ENCODE measurements at places on chromosomes 16 and 17.

DNA sequence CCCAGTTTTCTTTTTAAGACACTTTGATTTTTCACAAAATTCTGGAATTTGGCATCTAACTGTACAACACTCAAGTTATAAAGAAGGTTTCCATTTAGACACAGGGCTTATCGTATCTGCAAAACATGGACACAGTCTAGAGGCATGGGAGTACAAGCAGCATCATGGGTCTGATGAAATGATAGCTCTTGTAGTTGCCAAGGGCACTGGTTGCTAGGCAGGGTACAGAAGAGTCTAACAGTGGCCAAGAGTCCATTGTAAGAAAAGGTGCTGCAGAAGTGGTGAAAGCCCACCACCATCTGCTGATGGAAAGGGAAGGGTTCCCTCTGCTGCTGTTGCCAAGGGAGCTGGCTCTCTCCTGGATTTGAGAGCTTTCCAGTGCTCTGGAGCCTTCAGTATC is 20.8 kb downstream of the MYOCD start:
- no peak for DNase-seq

DNA sequence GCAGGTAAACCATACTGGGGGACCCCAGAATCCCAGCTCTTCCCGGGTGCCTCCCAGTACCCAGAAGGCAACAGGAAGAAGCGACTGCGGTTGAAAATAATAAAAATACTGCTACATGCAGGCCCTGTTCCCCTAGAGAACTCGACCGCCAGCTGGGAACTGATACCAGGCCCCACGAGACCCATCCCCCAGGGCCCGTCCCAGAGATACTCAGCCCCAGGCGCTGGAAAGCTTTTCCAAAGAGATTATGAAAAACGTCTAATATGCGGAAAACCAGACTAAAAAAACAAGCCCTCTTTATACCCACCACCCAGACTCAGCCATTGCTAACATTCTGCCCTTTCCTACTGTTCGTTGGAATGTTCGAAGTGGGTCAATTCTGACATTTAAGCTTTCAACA is 12.9 kb upstream of the MEAK7 start:
- no peak for DNase-seq

DNA sequence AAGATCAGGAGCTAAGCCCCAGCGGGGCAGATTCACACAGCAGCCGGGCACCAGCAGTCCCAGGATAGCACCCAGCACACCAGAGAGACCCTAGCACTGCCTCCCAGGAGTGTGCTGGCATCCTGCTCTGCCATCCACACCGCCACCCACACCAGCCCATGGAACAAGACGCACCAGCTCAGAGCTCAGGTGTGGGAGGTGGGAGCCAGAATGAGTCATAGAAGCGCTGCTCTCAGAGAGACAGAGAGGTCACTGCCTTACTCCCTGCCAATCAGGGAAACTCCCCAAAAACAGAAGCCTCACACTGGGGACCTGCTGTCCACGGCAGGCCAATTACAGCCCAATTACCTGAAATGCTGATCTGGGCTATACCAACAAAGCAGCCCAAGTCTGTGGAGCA is 64.9 kb downstream of the CDYL2 start:
- DNase-seq = no peak

GRCh38 chr17:28944862-28945741 is 6.2 kb downstream of the PHF12 start:
- no peak for DNase-seq

DNA sequence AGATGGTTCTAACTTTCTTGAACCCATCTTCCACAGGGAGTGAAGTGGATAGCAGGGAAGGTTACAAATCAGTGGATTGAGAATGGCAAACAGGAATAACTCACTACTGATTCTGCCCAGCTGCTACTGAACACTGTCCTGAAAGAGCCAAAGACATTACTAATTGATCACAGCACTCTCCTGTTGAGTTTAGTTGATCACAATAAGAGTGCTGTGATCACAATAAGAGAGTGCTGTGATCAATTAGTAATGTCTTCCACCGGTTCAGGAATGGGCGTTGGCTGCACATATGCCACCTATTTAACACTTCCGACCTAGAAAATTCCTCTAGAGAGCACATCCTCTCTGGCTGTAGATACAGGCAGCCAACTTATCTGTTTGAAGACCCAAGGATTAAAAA is 11.4 kb downstream of the CFAP97D1 start:
- DNase-seq = no peak

DNA sequence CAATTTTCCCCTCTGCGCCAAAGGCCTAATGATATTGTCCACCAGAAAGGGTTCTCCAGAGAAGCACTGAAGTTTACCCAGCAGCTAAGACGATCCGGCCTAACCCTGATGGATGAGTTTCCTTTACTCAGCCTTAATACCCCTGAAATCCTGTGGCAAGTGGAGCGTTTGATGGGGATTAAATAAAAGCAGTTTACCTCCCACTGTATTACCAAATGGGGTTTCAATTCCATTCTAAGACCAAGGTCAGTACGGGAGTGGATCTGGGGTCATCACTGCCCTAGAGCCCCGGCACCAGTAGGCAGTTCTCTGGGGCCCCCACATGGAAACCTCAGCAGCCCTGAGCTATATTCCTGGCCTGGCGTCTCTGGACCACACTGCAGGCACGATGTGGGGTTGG is 97.1 kb upstream of the NOL11 start:
- DNase-seq = no peak

DNA sequence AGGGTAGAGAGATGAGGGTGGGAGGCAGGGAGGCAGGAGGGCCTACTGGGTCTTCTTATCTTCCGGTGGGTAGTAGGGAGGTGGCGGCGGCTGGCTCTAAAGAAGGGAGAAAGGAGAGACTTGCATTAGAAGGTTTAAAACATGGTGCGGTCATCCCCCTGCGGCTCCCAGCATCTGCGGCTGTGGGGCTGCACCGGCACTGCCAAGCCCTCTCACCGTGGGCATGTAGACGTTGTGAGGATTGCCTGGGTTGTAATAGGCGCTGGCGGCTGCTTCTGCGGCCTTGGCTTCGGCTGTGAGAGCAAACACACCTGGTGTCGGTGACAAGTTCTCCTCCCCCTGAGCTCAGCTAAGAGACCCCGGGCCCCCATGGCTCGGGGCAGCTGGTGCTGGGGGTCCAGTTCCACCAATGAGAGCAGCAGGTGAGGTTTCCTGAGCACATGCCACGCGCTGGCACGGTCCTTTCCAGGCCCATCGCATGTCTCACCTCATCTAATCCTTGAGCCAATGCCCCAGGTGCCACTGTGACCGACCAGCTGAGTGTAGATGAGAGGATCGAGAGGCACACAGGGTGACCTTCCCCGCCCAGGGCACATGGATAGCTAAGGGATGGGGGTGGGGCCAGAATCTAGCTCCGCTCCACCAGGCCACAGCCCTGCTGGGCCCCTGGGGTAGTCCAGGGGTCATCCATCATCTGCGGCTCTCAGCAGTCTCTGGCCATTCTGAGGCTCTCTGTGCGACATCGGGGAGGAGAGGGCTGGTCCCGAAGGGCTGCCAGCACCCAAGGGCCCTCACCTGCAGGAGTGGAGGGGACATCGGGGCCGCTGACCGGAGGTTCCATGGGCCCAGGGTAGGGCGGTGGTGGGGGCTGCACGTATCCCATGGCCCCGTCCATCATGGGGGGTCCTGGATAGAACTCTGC is 2.7 kb upstream of the UNC13D start:
- DNase-seq = no peak

DNA sequence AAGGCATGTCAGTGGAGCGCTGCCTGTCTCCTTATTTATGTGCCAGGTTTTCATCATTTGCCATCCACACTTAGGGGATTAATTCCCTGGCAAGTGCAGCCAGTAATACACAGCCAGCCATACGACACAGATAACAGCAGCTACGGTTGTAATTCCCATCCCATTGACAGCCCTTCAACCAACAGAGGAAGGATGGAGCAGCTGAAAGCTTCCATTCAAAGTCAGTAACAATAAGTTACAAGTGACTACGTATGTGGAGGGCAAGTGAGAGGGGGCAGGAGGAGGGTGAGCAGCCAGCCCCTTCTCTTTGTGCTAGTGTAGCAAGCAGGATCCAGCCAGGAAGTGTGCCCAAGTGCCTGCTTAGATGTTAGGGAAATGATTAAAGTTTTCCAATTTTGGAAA is 53.8 kb upstream of the LYRM9 start:
- DNase-seq = no peak

DNA sequence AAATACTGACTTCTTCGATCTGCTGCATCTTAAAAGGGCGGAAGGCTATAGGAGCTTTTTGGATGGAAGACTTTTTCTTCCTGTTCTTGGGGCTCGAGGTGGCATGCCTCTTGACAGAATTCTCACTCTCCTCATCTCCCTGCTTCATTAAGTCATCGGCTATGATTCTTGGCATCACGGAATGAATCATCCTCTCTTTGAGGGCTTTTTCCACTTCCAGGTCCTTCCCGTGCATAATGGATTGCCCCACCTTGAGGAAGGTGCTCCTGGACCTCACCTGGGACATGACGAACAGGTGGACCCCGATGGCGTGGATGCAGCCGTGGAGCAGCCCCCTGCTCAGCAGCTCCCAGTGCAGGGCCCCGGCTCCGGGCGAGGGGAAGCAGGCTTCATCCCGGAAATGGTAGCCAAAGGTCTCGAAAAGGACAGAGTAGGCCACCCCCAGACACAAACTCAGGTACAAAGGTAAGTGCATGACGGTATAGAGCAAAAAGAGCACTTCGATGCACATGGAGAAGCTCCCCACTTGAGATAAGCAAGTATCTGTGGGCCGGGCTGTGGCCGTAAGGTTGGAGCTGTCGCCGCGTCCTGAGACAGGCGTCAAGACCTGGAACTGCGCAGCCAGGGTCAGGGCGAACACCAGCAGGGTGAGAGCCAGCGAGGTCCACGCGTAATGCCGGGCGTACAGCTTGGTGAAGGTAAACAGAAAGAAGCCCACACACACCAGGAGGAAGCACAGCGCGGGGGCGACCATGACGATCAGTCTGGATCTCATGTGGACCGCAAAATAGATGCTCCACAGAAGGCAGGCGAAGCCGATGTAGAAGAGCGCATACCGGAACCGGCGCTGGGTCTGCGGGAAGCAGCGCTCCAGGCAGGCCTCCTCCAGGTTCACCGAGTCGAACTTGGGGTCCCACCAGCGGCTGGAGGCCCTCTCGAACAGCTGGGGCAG is 1.7 kb downstream of the ADCY9 start:
- no peak for DNase-seq

DNA sequence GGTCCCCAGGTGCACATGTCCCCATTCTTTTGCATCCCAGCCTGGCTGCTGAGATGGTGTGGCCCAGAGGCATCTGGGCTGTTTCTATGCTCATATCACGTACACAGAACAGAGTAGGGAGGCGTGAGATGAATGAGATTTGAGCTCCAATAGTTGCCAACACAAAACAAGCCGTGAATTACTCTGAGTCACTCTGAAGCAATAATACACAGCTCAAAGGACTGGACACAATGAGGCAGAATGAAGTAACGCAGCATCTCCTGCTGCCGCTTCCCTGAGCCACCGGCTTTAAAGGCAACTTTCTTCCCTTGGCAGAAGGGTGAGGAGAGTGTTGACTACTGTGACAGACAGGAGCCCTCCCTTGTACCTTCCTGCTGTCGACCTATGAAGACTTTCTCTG is 33.9 kb upstream of the CLEC18B start:
- DNase-seq = no peak

DNA sequence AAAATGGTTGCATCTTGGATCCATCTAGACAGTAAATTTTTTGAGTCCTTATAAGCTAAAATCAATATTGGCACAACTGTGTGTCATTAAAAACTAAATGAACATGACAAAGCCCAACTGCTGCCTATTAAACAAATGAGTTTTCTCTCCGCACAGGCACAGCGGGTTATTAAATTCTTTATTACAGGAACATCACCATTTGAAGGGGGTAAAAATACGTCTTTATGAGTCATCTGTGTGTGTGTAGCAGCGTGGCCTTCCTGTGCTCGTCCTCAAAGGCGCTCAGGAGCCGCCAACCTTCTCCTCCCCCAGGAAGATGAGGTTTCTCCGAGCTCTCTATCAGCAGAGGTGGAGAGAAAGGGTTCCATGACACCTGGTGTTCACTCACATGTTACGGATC is 62.6 kb upstream of the SDK2 start:
- DNase-seq = no peak

- no peak for DNase-seq
Measured at GRCh38 chr16:88638323-88639230, at the start of gene IL17C. TSS of gene IL17C (plus strand) at chr16:88638572. CDS start at chr16:88638642, 70 bp downstream.

- DNase-seq = no peak
Measured at GRCh38 chr17:77061669-77062068, 79.1 kb upstream of the SEC14L1 start.

GRCh38 chr16:21643785-21644184 is 8.6 kb downstream of the IGSF6 start:
- DNase-seq = no peak

DNA sequence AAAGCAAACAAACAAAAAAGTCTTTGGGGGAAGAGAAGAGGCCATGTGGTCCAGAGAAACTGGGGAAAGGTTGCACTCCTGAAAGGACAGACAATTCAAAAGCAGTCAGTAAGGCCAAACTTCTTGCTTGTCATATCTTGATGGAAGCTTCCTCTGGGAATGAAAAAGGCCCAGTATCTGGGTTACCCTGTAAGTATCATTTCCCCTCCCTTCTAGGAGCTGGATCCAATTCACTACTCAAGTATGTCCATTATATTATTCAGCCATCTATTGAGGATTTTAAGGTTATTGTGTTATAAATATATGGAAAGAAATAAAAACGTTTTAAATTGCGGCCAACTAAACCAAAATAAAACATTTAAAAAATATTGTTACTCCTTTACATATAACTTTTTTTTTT is 26.0 kb upstream of the MON1B start:
- DNase-seq = no peak

GRCh38 chr16:9058211-9058610 is 33.2 kb upstream of the HAPSTR1 start:
- DNase-seq = no peak

DNA sequence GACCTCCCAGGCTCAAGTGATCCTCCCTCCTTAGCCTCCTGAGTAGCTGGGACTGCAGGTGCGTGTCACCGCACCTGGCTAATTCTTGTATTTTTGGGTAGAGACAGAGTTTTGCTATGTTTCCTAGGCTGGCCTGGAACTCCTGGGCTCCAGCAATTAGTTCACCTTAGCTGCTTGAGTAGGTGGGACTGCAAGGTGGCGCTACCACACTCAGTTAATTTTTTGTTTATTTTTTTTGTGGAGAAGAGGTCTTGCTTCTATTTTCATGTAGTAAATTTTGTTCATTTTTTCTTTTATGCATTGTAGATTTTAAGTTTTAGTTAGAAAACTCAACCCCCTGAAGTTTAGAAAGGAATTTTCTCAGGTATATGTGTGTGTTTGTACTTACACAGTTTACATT is 21.7 kb downstream of the RNF135 start:
- DNase-seq = no peak

DNA sequence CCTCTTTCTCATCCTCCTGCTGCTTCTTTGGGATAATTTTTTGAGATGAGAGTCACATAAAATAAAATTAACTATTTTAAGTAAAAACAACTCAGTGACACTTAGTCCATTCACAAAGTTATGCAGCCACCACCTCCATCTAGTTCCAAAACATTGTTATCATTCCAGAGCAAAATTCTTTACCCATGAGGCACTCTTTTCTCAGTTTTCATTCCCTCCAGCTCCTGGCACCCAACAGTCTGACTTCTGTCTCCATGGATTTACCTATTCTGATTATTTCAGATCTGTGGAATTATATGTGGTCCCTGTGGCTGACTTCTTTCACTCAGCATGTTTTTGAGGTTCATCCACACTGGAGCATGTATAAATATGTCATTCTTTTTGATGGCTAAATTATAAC is 239.9 kb upstream of the DYNLRB2 start:
- DNase-seq = no peak

- no peak for DNase-seq
Measured at GRCh38 chr17:30238387-30239088, 3.0 kb upstream of the SLC6A4 start.

GRCh38 chr17:63113167-63113566 is 147.1 kb downstream of the TANC2 start:
- no peak for DNase-seq
